ENCODE measurements at places on chromosomes 4 and X.

GRCh38 chr4:147128787-147129186 is 183.1 kb upstream of the TTC29 start:
- DNase-seq = no peak

DNA sequence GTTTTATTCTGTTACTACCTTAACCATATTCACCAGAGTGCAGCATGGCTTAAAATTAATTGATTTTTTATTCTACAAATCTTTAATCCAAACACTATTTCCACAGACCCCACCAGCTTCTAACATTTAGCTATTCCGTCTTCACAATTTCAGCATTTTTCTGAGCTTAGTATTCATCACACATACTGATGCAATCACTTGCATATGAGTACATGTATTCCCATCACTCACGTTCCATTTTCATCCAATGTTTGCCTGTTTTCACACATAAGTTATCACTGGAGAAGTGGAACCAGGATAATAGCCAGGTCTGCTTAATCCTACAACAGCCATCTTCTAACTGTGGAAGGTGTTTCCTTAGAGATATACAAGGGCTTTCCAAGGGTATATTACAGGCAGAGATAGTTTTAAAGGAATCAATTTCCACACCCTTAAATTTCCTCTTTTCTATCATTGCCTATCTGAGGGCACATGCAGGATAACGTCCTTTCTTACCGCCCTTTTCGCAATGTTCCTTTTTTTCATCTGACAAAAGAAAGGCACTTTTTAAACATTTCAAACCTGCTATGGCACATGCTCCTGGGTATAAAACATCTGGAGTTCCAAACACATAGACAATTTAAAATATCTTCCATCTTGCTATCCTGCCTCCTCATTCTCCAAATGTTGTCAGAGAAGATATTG is 115.8 kb downstream of the CORIN start:
- DNase-seq = no peak

- DNase-seq = no peak
Observed at GRCh38 chr4:101512416-101512815, 165.1 kb upstream of the PPP3CA start.

GRCh38 chrX:63702556-63702955 is 82.5 kb downstream of the ARHGEF9 start:
- DNase-seq = no peak

DNA sequence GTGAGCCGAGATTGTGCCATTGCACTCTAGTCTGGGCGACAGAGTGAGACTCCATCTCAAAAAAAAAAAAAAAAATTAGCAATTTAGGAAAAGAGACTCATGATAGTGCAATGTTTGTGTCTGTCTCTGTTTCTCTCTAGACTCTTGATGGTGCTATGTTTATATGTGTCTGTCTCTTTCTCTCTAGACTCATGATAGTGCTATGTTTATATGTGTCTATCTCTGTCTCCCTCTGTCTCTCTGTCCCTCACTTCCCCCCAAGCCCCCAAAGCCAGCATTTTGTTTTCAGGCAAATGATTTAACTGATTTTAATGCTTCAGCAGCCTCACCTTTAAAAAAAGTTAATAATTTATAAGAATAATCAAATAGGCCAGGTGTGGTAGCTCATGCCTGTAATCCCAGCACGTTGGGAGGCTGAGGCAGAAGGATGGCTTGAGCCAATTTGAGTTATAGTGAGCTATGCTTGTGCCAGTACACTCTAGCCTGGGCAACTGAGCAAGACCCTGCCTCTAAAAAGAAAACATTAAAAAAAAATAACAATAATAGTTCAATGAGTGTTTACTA is 6.9 kb downstream of the MOB1B start:
- DNase-seq = no peak

- no peak for DNase-seq
Observed at GRCh38 chr4:88742561-88742960, 44.9 kb upstream of the NAP1L5 start.

- DNase-seq = peak; percentile 81
Observed at GRCh38 chrX:39149761-39150160, 348.5 kb downstream of the MID1IP1 start.

DNA sequence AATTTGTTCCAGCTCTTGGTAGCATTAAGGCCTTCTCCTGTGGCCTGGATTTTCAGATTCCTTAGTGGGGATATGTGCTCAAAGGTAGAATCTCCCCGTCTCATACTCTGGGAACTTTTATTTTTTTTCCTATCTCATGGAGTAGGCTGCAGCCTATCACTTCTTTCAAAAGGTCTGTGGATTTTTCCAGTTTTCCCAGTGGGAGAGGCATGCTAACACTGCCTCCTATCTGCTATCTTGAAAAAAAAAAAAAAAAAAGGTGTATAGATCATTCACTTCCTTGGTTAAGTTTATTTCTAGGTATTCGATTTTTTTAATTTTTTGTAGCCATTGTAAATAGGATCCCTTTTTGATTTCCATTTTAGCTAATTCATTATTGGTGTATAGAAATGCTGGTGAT is 67.1 kb downstream of the IL15 start:
- DNase-seq = no peak

GRCh38 chr4:55907469-55907868 is 41.3 kb upstream of the CEP135 start:
- DNase-seq = no peak

DNA sequence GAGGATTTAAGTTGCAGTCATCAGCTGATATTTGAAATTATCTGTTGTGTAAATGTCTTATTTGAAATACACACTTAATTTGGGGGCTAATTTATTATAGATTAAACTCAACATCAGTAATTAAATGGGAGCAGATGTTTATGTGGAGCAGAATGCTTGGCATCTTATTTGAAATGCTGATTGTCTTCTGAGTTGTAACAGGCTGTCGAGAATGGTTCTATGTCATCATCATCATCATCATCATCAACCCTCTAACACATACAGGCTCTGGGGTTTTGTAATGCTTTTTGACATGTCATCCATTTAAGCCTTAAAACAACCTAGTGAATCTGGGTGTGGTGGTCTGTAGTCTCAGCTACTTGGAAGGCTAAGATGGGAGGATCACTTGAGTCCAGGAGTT is 8.2 kb downstream of the MTMR1 start:
- no peak for DNase-seq

GRCh38 chr4:138103597-138104283 is 138.4 kb downstream of the SLC7A11 start:
- no peak for DNase-seq

- DNase-seq = peak; percentile 21
Observed at GRCh38 chr4:25863347-25863784, 578 bp upstream of the SEL1L3 start.

GRCh38 chr4:73735231-73735630 is 5.1 kb upstream of the CXCL8 start:
- peak; percentile 34 for DNase-seq

GRCh38 chr4:88443486-88443885 is 13.4 kb upstream of the HERC5 start:
- no peak for DNase-seq

Measured in RPMI8226 (cell line).